ENCODE measurements at places on chromosomes 4 and X.

- no peak for DNase-seq
Measured at GRCh38 chr4:114286262-114286810, 306.9 kb upstream of the ARSJ start.

DNA sequence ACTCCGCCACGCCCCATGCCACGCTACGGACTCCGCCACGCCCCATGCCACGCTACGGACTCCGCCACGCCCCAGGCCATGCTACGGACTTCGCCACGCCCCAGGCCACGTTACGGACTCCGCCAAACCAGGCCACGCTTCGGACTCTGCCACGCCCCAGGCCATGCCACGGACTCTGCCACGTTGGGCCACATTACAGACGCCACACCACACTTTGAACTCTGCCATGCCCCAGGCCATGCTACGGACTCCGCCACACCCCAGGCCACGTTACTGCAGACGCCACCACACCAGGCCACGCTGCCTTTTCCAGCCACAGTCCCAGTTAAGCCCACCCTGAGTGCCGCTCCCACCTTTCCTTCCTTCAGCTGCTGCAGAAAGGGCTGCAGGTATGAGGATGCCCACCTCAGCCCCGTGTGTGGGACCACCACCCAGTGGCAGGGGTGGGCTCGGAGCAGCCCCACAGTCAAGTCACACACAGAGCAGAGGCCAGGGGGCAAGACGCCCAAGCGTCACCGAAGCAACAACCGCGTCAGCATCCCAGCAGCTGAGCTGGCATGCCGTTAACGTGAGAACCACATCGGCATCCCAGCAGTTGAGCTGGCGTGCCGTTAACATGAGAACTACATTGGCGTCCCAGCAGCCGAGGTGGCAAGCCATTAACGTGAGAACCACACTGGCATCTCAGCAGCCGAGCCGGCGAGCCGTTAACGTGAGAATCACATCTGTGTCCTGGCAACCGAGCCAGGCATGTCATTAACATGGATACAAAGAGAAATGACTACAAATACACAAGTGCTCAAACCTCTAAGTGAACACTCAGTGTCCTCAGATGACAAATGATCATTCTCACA is 26.4 kb downstream of the GAK start:
- no peak for DNase-seq

GRCh38 chr4:85154591-85154990 is 188.1 kb upstream of the WDFY3 start:
- no peak for DNase-seq

DNA sequence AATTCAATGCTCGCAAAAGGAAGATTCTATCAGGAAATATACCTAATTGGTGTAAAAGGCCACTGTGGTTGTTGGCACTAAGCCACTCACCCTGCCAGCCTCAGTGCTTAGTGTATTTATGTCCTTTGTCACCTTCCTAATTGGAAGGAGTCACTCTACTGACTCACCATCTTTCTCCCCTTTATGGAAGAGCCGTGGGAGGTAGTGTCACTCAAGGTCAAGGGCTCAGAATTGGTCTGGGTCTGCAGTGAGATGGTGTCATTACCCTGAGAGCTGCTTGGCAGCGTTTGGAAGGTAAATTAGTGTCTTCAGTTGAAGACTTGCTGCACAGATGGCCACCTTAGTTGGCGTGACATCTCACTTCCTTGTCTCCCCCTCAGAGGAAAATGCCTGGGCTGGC is 41.7 kb upstream of the CDKN2AIP start:
- DNase-seq, result no peak

- no peak for DNase-seq
Measured at GRCh38 chr4:184279496-184280061, 61.9 kb upstream of the ENPP6 start.

- DNase-seq, result no peak
Measured at GRCh38 chr4:114041117-114041475, 61.6 kb upstream of the ARSJ start.

DNA sequence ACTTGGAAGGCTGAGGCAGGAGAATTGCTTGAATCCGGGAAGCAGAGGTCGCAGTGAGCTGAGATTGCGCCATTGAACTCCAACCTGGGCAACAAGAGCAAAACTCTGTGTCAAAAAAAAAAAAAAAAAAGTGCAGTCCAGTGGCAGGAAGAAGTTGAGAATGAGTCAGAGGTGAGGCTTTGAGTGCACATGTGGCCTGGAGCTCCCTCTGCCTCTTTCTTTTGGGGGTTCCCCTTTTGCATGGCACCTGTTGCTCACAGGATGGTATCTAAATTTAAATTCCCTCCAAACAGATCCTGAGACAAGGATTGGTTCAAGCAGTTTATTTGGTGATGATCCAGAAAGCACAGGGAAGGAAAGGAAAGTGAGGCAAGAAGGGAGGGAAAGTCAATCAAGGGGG is 151.4 kb upstream of the STX18 start:
- DNase-seq, result no peak

DNA sequence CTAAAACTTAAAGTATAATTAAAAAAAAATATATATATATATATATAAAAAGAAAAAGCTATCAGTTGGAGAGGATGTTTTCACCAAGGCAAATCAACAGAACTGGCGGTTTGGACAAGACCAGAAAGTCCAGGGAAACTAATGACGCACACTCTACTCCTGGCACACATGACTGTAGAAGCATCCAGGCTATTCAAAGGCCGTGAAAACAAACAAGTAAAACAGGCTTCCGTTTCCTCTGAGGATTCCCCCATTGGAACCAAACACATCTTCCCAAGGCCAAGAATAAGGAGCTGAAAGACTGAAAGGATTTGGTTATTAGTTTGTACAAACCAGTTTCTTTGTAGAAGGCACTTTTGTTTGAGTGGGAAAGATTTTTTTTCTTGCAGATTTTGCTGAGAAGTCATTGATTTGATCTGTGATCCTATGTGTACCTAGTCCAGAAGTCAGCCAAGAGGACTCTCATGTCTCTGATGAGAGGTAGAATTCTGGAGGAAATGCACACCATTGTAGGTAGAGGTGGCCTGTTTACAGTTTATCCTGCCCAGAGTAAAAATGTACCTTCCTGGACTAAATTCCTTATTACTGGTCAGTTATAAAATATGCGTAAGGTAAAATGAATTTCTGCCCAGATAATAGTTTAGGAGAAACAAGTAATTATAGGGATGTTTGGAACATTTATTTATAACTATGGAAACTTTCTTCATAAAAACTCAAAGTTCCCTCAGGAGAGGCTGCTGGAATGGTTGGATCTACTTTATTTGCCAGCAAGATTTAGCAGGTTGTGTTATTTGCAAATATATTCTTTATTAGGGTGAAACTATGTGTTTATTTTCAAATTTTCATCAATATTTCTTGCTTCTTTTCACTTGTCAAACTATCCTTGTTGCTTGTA is 66.5 kb downstream of the DMP1 start:
- DNase-seq, result no peak

- no peak for DNase-seq
Measured at GRCh38 chr4:145797278-145797677, 117.3 kb downstream of the C4orf51 start.

DNA sequence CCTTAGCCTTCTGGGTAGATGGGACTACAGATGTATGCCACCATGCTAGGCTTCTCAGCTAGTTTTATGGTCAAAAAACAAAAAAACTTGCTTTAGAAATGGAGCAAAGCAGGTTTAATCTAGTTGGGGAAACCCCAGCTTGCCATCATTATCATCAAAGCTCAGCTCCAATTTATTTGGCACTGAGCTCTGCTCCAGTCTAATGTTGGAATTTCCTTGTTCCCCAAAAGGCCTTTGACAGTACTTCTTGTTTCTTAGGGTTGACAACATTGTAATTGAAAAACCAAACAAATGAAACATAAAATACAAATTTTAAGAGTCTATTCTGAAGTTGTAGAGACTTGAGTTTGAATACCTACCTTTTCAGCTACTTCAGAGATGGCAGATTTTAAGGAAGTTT is 48.0 kb downstream of the MRPL1 start:
- no peak for DNase-seq

DNA sequence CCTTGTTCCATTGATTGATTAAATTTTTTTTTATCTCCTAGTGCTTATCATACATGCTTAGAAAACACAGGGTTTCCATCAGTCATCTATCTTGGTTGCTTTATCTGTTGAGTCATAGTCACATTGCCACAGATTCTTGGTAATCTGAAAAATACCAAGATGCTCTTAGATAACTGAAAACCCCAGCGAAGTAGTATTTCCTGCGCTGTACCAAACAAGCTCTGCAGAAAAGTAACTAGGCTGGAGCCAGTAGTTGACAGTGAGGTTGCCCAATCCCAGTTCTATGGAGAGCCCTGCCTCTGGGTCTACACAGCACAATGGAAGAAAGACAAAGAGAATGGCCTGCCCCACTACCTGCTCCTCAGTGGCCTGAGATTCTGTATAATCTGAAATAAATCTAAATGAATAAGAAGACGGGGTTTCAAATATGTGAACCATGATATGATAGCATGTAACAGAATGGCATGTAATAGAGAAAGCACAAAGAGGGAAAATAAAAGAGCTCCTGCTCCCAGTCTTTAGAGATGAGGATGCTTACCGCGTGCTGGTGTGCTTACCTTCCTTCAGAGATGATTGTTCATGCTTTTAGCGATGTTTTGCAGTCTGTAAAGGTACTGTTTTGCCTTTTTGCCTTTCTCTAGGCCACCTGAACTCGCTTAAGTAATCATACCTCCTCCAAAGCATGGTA is 55.3 kb upstream of the RAPGEF2 start:
- DNase-seq, result no peak

- no peak for DNase-seq
Measured at GRCh38 chrX:110858565-110858964, 62.9 kb upstream of the CHRDL1 start.

DNA sequence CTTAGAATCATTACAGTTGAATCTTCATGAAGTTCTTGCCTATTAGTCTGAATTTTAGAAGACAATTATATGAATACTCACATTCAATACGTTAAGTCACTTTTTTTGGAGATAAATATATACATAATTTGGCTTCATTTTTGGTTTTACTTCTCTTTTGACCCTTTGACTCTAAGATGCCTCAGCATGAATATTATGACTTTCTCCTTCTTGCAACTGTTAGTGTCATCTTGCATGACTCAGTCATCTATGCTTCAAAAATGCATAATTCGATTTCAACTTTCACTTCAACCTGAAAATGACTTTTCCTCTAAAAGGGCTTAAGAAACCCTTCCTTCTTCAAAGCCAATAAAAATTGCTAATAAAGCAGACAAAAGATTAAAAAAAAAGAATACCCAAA is 1427.5 kb downstream of the ADGRL3 start:
- no peak for DNase-seq

DNA sequence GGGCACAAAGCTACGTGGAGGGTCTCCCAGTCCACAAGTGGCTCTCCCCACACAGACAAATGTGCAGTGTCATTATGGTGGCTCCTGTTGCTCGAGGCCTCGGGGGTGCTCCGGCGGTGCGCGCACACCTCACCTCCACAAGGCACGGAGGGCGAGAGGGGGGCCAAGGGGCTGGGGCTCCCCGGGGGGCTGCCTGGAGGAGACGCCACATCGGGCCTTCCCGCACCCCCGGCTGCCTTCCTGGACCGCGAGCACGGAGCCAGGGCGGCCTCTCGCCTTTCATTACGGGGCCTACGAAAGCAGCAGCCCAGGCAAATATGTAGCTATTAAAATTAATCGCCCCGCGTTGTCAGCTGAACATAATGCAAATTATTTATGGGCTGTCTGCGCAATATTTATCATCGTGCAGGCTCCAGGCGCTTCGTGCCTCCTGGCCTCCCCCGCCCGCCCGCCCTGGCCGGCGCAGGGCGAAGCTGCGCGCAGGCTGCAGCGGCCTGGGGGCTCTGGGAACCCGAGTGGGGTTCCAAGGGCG is 70.8 kb upstream of the BCOR start:
- no peak for DNase-seq

GRCh38 chr4:24040811-24041210 is 151.0 kb upstream of the PPARGC1A start:
- DNase-seq, result no peak

DNA sequence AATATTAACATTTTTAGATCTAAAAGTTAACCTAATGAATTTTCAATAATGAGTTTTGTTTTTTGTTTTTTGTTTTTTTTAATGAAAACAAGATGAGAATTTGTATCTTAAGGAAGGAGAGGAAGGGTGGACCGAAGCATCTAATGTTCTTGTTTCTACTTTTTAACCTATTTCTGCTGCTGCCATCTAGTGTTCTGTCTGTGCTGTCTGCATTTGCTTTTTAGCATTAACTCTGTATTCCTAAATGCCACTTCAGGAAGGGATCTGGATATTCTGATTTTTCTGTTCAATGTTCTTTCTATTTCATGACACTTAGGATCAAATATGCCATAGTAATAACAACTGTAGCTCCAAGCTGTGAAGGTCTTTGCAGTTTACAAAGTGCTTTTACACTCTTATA is 161.7 kb downstream of the BRWD3 start:
- no peak for DNase-seq

DNA sequence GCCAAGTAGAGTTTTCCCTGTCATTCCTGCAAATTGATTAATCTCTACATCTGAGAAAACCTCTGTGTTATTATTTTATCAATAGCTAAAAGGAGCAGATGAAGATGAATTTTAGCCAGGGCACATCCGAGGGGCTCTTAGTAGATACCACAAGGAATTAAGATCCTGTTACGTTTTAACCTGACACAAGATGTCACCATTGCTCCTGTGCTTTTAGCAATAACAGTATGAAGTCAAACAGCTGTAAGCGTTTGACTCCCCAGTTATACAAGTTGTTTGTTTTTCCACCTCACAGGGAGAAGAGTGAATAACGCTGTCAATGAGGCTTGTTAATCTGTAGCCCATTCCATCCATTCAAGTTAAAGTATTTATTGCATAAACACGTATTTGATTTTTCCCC is 76.0 kb upstream of the AP1S2 start:
- no peak for DNase-seq

DNA sequence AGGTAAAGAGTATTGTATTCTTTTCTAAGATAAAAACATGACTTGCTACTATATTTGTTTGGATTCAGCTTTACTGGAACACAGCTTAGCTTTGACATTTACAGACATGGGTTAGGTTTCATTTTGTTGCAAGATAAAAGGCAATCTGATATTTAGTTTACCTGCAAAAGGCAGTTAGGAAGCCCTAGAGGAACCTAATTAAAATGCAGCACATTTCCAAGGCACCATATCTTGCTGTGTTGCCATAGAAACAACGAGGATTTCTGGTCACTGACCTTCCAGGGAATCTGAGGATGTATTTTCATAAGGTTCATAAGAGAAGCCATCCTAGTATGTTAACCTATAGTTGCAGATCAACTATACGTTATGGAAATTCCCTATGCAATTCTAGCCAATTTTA is 116.0 kb downstream of the SNCA start:
- no peak for DNase-seq

DNA sequence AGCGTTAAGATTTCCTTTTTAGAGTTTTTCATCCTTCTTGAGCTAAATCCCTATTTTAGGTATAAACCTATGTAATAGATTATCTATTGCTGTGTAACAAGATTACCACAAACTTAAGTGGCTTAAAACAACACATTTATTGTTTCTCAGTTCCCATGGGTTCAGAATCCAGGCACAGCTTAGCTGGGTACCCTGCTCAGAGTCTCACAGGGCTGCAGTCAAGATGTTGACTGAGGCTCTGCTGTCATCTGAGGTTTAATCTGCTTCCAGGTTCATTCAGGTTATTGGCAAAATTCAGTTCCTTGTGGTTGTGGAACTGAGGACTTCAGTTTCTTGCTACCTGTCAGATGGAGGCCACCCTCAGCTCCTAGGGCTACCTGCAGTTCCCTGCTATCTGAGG is 60.9 kb downstream of the GK start:
- no peak for DNase-seq

GRCh38 chr4:46417848-46418247 is 27.9 kb upstream of the GABRA2 start:
- DNase-seq, result no peak

Data from DND-41 (cell line).